Left ventricle myocardium superior (tissue), 1 donor: ENCODE measurements at places on chromosomes 7 and 10.
A peak's percentile ranks its signal among the peaks of the same experiment; 100 is the strongest.

DNA sequence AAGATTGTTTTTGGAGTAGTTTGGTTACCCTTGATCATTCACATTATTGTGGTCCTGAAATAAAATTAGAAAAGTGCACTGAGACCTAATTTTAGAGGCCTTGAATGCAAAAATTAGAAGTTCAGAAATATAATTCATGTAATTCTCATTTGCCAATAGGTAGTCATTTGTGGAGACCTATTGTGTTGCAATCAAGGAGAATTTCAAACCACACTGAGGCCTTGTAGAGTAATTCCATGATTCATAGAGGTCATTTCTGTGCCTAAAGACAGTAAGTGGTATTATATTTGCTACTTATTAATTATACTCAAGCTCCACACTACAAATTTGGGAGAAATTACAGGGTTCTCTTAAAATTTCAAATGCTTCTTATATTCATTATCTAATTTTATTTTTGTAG is 946.8 kb upstream of the POT1 start:
- DNase-seq = no peak

DNA sequence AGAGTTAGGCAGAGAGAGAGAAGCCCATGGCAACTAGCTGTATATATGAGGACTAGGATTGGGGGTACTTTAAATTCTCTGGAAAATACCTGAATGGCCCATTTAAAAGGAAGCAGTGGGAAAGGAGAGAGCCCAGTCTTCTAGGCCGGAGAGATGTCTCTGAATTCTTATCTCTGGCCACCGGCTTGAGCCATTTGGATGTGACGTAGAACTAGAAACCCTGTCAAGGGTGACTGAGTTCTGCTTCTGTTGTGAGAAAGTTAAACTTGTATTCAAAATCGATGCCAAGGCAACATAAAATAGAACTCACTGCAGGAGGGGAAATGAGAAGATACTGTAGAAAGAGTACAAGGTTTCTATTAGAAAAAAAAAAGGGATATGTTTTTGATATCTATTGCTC is 6.3 kb upstream of the GSTK1 start:
- no peak for DNase-seq

DNA sequence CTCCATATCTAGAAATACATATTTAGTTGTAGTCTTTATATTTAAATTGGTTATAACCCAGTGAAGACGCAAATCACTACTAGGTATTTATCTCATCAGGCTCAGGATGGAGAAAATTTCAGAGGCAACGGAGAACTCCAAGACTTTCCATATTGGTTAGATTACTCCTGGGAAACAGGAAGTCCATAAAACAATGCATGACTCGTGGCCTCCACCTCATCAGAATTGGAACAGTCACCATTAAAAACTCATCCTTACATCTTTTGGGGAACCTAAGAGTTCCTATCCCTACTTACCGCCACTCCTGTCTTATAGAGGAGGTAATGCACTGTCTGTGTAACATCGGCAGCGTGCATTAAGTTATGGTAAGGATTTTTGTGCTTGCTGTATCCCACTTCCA is 177.6 kb downstream of the PPP1R17 start:
- no peak for DNase-seq

DNA sequence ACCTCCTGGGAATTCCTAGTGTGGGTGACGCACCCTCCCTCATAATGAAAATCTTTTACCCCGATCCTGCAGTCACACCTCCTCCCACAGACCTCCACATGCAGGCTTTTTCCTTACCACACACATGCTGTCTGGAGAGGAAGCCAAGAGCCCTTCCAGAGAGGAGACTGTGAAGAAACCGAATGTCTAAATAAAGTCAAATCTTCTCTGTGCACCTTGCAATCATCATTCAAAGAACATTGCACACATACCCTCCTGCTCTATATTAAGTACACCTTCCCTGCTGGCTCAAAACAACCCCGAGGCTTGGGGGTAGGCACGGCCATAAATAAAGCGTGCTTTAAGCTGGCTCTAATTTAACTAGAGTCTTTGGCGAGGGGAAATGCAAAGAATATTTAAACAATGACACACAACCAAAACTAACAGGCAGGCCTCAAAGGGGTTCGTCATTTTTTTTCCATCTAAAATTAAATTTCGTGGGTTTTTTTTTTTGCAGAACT is 34.9 kb downstream of the CALML3 start:
- DNase-seq = no peak

DNA sequence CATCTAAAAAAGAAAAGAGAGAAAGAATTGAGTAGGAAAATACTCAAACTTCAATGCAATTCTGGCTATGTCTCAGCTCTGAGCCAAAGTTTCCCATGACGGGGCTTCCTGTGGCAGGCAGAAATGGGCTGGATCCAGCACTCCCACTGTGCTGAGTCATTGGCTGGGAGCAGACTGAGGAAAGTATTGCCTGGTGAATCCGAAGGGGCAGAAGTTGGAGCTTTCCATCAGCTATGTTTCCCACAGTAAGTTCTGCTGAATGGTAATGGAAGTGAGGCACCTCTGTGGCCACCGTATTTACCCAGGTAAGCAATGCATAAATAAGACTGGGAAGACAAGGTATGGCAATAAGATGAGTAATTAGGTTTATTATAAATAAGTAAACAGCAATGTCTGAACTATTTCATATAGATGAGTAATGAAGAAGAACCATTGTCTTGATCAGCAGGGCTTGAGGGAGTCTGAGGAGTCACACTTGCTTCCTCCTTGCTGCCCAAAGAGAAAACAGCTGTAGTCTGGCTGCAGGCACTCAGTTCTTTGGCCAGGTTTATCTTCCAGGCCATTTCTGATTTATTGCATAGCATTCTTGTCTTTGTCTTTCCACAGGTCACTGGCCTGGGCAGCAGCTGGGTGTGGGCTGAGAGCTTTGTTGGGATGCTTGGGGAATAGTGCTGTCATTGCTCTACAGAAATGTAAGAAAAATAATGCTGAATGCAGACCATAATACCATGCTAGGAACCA is 255.3 kb downstream of the DNAJB9 start:
- peak; percentile 29 for DNase-seq

GRCh38 chr10:43128331-43128730 is 9.9 kb upstream of the CSGALNACT2 start:
- no peak for DNase-seq

- no peak for DNase-seq
Measured at GRCh38 chr7:106957766-106958165, 86.7 kb upstream of the PRKAR2B start.

DNA sequence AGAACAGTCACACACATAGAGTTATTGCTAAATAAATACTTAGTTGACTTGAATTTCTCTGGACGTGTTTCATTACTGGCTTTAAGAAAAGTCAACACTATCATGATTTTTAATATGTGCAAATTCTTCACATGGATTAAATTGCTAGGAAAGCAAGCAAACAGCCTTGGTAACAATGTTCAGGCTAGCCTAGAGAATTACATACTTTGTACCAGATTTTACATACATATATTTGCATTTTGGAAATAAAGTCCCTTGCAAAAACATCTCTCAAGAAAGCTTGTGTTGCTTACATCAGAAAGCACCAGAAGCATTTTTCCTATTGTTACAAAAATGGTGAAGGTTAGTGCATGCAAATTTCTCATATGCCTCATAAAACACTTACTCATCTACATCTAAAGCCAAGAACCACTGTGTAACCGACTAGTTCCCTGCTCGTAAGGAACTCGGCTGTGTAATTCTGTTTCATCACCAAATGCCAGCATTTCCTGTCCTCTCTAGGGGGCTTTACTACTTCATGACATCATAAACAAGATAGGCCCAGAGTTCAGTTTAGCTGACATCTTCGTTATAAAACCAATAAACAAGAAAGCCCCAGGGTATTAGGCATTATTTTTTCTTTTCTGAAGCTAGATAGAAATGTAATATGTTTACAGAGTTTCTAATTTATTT is 87.8 kb downstream of the CFAP58 start:
- DNase-seq = no peak

- DNase-seq = no peak
Measured at GRCh38 chr7:126845331-126845730, 407.4 kb downstream of the GRM8 start.

- no peak for DNase-seq
Measured at GRCh38 chr7:122719010-122719578, 16.4 kb upstream of the RNF148 start.

DNA sequence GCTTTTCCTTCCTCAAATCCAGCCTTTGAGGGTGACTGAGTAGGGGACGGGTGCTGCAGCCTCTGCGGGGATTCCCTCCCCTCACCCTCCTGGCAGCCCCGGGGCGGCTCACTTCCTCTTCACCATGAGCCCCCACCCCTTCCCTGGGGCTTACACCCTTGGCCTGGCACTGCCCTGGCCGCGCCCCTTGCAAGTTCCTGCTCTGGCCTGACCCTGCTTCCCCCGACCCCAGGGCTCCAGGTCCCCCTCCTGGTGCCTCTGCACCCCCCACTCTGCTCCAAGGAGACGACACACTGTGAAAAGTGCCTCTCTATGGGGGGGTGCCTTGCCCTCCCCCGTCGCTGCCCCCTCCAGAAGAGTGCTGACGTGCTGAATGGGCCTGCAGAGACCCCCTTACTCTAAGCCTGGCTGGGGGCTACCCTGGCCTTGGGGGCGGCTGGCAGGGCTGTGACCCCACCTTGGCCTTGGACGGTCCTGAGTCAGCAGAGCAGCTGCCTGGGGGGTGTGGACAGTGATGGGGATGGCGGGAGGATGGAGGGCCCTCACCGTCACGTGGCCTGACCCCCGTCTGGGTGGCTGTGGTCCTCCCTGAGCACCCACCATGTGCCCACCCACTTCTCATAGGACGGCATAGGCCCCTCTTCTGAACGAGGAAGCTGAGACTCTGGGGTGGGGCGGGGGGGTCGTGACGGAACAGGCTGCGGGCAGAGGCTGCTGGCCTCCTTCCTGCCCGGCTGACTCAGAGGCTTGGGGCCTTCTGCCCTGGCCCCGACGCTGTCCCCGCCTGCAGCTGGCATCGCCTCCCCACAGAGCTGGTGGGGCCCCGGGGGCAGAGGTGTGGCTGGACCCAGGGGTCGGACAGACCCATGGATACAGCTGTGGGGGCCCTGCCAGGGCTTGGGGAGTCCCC is 9.8 kb downstream of the LFNG start:
- peak; percentile 81 for DNase-seq

- no peak for DNase-seq
Measured at GRCh38 chr10:49415109-49415508, 19.2 kb upstream of the DRGX start.

DNA sequence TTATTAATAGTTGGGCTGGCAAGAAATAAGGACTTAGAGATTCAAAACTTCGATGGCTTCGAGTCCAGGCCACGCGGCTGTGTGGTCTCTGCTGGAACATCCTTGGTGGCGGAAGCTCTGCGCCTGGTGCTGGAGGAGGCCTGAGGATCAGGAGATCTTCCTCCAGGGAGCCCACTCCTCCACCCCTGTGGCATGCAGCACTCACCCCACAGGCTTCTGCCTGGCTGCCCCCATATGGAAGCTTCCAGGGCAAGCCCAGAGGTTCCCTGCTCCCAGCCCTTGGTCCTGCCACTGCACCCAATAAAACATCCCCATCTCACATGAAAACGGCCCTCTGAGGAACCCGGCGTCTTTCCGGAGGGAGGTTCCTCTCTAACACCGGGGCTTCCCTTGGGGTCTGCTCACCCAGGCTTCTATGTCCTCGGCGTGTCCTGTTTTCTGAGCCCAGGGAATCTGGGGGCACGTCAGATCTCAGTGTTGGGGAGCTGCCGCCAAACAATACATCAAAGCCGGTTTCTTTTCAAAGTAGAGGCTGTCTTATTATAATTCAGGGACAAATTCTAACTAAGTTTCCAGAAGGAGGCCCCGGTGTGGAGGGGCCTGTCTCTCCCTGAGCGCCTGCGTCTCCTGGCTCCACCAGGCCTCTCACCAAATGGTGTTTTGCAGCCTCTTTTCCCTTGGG is 32.4 kb downstream of the CALML3 start:
- DNase-seq = no peak

GRCh38 chr10:73044378-73045285 is 52.0 kb downstream of the P4HA1 start:
- no peak for DNase-seq

- no peak for DNase-seq
Measured at GRCh38 chr10:13555884-13556510, 27.2 kb upstream of the BEND7 start.

- no peak for DNase-seq
Measured at GRCh38 chr7:15836651-15837050, 150.2 kb upstream of the MEOX2 start.

DNA sequence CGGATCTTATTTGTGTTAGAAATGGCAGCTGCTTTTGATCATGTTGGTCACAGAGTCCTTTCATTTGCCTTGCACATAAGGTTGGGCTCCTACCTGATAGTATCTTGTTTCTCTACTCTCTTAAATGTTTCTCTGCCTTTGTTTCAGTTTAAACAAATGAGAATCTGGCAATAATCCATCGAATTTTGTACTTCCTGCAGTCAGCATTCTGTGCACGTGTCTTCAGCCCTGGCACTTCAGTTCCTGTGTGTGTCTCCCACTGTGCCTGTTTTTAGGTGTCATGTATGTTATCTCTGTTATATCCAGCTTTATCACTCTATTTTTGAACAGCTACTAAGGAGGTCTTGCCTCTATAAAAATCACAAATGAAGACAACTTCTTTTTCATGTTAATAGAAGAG is 28.4 kb upstream of the PTER start:
- no peak for DNase-seq

DNA sequence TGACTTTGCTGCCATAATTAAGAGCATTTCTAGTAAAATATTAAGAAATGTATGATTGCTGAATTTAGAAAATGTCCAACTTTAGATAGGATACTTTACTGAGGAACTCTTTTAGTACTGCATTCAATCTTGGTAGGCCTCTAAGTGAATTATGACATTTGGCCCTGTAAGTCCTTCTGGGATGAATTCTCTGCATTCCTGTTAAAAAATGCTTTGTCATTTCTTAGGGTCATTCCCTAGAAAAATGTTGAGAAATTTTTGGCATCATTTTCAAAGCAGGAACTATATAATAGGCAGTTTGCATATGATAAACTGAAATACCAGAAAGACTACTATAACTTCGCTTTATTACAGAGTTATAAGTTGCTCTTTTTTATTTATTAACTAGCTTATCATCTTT is 69.3 kb upstream of the PRR15 start:
- DNase-seq = no peak

GRCh38 chr7:47407136-47407535 is 174.8 kb downstream of the TNS3 start:
- no peak for DNase-seq

DNA sequence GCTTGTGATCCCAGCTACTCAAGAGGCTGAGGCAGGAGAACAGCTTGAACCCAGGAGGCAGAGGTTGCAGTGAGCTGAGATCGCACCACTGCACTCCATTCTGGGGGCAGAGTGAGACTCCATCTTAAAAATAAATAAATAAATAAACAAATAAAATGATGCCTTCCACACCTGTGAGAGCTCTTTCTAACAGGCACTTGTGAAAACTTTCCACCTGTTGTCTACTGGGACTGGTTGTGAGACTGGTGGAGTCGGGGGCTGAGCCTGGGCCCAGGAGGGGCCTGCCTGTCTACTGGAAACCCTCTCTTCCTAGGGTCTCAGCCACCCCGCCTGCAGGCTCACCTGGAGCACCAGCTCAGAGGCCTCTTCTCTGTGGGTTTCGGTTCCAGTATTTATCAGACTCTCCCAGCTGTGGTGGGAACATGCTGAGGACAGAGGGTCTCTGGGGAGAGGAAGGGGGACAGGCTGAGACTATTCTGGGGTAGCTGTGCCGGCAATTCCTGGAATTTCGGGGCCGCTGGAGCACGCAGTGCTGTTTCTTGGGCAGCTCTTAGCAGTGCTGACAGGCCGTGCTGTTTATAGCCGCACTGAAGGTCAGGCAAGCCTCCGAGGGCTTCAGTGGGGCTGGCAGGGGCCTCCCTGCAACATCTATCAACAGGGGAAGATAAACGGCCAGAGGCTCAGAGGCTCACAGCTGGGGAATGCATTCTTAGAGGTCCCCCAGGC is 3.8 kb downstream of the LDB3 start:
- peak; percentile 84 for DNase-seq
